Activated CD8-positive, alpha-beta memory T cell treated with anti-CD3 and anti-CD28 coated beads, Interleukin-2, amount 50 U/mL, for 48 hours (primary cell): ENCODE measurements at places on chromosomes 6 and 20.

DNA sequence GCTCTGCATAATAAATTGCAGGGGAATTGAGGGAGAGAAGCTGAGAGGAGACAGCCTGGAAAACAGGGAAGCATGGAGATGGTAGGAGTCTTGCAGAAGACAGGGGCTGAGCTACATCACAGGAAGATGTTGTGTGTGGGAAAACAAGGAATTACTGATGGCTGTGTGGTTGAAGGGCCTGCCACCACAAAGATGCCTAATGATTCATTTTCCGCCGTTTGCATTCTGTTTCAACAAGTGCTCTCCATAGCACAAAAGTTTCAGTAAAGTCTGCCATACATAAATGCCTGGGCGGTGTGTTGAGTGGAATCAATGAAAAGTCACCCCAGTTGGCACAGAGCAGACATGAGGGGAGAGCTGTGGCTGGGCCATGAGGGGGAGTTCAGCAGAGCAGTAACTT lies 5.6 kb upstream of the KLHL31 start:
- no peak for DNase-seq

DNA sequence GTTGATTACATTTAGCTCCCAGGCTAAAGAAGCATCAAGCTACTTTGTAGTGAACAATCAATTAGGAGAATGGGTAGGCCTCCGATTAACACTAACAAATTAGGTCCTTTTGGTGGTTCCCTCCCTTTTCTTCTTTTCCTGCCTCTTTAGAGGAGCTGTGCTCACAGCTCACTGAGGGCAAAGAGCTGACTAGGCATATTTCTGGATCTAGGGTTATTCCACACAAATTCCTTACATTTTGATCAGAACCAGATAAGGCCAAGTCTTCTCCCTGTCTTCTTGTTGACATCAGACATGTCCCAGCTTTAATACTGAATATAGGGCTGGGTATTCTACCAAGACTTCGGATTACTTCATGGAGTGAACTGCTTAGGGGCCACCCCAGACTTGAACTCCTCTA lies 119.1 kb downstream of the PKHD1 start:
- DNase-seq = no peak

GRCh38 chr6:89071036-89071435 lies 9.5 kb upstream of the PNRC1 start:
- no peak for DNase-seq

DNA sequence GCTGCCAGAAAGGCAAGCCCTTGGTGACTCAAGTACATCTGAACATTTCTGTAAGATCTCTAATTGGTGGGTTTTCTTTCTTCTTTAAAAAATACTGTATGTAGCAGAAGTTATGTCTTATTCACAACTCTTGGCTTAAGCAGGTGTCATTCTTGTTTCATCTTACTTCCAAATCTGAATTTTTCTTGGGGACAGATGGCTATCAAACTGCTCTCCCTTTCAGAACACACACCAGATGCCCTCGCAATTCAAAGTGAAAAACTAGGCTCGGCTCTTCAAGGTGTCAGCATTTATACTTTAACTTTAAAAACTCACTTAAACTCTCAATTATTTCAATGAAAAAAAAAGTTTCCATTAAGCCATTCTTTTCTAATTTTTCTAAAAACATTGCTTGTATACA lies 49.7 kb downstream of the PAK5 start:
- DNase-seq = no peak

GRCh38 chr6:69097948-69098347 lies 462.9 kb downstream of the ADGRB3 start:
- DNase-seq = no peak

- no peak for DNase-seq
Observed at GRCh38 chr20:14203657-14204056, 133.8 kb downstream of the FLRT3 start.
